ENCODE measurements at places on chromosomes 5 and 9. TPM values are rescaled to one million over a fixed set of nuclear protein-coding genes. Genes with fewer than 3 reads are reported as not detected.

DNA sequence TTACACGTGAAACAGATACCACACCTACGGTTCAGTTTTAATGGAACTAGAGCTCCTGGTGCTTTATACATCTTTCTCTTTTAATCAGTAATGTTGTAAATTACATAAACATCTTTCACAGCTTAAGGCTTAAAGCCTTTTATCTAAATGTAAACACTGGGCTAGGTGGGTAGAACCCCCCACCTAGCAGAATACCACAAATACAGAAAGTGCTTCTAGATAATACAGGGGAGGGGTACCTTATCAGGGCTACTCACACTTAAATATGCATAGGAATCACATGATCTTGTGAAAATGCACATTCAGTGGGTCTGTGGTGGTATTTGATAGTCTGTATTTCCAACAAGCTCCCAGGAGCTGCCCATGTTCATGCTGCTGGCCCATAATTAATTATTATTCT, 256.4 kb upstream of the TARS1 start:
- no peak overlapping the region for H3K27ac ChIP-seq
- H3K36me3 ChIP-seq = no peaks in the 10 kb centered on the region
- no peaks in the 10 kb centered on the region for H3K27me3 ChIP-seq
- H3K4me1 ChIP-seq = no peaks in the 10 kb centered on the region

GRCh38 chr5:134917070-134917815, 12.3 kb downstream of the PCBD2 start:
- no peak overlapping the region for H3K4me3 ChIP-seq
- peaks cover 11% of the 10 kb centered on the region for H3K36me3 ChIP-seq
- H3K27ac ChIP-seq = no peak overlapping the region
- no peak for DNase-seq

- no peak overlapping the region for H3K27ac ChIP-seq
- DNase-seq = no peak
- no peaks in the 10 kb centered on the region for H3K27me3 ChIP-seq
- H3K4me3 ChIP-seq = no peak overlapping the region
- H3K36me3 ChIP-seq = no peaks in the 10 kb centered on the region
These were observed 96.1 kb downstream of the ZNF462 start for GRCh38 chr9:106958955-106959657.

DNA sequence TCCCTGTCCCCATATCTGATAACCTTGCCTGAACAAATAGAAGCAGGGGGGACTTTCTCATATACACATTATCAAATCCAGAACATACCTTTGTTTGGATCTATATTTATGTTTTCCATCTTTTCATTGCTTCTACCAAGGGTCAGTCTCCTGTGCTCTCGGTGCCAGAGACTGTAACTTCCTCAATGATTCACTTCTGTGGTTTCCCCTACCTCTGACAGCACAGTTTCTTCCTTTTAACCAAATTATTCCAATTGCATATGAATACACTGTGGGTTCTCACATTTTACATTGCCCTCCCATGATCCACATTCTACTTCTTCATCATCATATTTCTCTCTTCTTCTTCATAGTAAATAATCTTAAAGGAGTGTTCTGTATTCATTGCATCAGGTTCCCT, 32.2 kb downstream of the NMUR2 start:
- no peak overlapping the region for H3K4me3 ChIP-seq
- DNase-seq = no peak
- no peaks in the 10 kb centered on the region for H3K4me1 ChIP-seq
- H3K36me3 ChIP-seq = no peaks in the 10 kb centered on the region

The DNM1 gene
- 13.1 TPM for total RNA-seq

The PCDH12 gene
- 0.69 TPM for total RNA-seq

- H3K36me3 ChIP-seq = no peaks in the 10 kb centered on the region
- peaks cover 11% of the 10 kb centered on the region for H3K27me3 ChIP-seq
- DNase-seq = peak; percentile 88
These were observed 460 bp downstream of the DMRTA1 start for GRCh38 chr9:22446950-22447617.

- no peak overlapping the region for H3K4me3 ChIP-seq
- no peaks in the 10 kb centered on the region for H3K36me3 ChIP-seq
- no peak overlapping the region for H3K27ac ChIP-seq
- H3K4me1 ChIP-seq = no peaks in the 10 kb centered on the region
- H3K27me3 ChIP-seq = no peaks in the 10 kb centered on the region
- no peak for DNase-seq
These were observed 9.0 kb upstream of the NSD1 start for GRCh38 chr5:177124486-177124991.

DNA sequence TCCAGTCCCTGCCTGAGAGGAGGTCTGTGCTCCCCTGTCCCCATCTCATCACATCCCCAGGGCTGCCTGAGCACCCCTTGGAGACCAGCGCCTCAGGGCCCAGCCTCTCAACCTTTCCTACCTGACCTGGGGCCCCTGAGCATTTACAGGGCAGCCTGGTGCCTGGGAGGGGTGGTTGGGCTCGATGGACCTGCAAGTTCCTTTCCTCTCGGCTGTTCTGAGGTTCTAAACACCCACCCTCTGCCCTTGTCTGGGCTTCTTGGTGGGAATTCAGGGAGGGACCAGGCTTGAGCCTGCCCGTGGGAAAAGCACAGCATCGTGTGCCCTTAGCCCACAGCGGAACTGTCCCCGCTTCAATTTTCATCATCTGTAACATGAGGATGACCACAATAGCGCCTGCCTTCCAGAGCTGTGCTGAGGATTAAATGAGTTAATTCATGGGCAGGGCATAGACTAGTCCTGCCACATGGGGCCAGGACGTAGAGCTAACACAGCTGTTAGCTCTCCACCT, 91.0 kb upstream of the SH3PXD2B start:
- no peak overlapping the region for H3K4me3 ChIP-seq
- no peaks in the 10 kb centered on the region for H3K27me3 ChIP-seq
- H3K36me3 ChIP-seq = no peaks in the 10 kb centered on the region

DNA sequence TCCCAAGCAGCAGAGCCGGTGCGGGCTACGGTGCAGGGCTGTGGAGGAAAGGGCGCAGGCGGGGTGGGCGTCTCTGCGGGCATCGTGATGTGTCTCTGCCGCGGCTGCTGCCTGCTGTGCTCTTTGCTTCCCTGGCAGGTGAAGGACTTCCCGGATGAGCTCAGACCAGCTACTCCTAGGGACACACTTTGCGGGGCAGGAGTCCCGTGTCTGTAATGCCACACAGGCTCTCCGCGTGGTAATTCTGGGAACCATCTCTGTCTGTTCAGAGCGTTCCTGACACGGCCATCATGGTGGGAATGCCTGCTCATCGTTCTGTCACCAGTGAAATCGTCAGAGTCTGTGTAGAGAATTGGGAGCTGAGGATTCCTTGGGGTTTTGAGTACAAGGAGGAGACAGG, 235.5 kb downstream of the FANCC start:
- H3K4me1 ChIP-seq = peaks cover 22% of the 10 kb centered on the region
- no peak for DNase-seq
- H3K27ac ChIP-seq = no peak overlapping the region

DNA sequence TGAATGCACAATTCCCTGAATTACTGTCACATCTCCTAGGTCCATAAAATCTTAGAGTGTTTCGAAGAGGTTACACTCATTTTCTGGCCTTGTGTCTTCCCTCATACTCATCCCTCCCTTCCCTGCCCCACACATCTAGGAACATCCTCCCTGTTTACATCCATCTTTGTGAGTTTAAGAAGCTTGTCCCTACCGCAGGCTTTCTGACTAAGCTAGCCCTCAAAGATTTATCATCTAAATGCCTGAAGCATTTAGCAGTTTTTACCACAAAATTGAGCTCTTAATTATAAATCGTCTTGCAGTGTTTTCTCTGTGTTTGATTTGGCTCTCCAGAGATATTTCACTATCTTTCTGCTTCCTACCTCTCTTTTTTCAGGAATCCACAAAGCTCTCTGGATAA, 374.8 kb downstream of the KIAA0825 start:
- H3K27me3 ChIP-seq = no peaks in the 10 kb centered on the region
- H3K4me3 ChIP-seq = no peak overlapping the region
- H3K27ac ChIP-seq = no peak overlapping the region
- H3K36me3 ChIP-seq = no peaks in the 10 kb centered on the region
- DNase-seq = no peak
